ENCODE measurements at places on chromosomes 7 and 10.

DNA sequence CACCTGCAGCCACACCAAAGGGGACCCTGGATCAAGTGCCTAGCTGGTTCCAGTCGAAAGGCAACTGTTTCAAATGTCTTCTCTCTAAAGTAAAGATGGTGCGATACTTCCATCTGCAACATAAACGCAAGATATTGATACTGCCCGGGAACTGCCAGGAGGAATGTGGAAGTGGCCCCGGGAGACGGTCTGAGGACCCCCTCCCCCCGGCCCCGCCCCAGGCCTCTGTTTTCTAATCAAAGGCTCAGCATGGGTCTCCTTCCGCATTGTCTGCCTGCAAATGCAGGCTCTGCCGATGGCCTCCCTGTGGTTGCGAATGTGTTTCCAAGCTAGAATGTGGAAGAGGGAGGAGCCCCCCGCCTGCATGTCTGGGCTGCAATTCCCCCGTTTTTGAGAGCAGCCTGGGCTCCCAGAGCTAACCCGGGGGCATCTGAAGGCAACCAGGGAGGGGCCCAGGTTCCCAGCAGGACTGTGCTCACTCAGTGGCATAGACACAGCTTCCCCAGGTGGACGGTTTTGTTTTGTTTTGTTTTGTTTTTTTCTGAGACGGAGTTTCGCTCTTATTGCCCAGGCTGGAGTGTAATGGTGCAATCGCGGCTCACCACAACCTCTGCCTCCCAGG is 223.9 kb upstream of the PPP2R2D start:
- peak; percentile 30 for DNase-seq

DNA sequence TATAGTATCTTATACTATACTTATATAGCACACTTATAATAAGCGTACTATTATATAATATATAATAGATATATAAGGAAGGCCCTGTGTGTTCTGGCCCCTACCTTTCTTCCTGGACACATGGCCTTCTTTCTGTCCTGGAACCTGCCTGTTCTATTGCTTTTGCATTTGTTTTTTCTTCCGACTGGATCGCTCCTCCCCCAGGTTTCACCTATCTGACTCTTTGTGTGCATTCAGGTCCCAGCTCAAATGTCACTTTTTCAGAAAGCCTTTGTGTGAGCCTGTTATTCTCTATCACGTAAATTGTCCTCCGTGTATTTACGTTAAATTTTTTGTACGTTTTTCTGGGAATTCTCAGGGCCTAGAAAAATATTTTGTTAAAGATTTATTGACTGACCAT is 2.9 kb upstream of the TRIM8 start:
- no peak for DNase-seq

- DNase-seq, result no peak
These were observed 9.5 kb upstream of the RAMP3 start for GRCh38 chr7:45147858-45148652.

GRCh38 chr10:63547628-63548360 is 26.6 kb downstream of the REEP3 start:
- no peak for DNase-seq

DNA sequence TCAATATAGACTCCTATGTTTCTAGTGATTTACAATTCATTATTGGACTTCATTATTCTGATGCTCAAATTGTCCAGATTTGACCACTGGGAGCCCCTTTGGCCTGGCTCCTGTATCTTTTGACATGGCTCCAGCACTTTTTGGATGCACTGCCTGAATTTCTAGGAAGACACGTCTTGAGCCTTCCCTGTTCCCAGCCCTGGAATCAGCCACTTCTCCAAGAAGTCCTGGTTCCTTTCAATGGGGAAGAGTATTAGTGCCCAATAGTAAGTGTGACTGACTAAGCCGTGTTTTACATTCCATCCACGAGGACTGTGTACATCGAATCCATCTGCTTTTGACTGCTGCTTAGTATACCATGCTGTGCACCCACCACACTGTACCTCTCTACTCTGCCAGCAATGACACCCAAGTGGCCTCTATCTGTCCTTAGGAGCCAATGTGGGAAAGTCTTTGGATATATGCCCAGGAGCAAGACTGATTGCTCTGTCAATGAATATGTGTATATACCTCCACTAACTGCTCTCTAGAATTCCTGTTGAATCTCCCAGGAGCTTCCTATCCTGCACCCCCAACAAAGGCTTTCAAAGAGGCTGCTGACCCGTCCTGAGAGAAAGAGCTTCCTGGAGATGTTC is 23.2 kb upstream of the NPFFR1 start:
- no peak for DNase-seq
